Right hindlimb (tissue), 1 donor: ENCODE measurements at places on chromosomes 12 and 14.

DNA sequence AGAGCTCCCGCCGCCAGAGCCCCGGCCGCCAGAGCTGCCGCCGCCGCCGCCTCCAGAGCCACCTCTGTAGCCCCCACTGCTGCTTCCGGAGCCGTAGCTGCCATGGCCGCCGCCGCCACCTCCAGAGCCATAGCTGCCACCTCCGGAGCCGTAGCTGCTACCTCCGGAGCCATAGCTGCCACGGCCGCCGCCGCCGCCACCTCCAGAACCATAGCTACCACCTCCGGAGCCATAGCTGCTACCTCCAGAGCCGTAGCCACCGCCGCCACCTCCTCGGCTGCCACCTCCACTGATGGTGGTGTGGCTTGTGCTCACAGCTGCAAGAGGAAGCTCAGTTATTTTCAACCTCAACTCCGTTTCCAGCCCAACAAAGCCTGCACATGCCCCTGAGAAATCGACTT is 4.9 kb downstream of the KRT1 start:
- no peak for DNase-seq

- no peak for DNase-seq
Observed at GRCh38 chr14:94494085-94494484, 15.2 kb downstream of the SERPINA12 start.

DNA sequence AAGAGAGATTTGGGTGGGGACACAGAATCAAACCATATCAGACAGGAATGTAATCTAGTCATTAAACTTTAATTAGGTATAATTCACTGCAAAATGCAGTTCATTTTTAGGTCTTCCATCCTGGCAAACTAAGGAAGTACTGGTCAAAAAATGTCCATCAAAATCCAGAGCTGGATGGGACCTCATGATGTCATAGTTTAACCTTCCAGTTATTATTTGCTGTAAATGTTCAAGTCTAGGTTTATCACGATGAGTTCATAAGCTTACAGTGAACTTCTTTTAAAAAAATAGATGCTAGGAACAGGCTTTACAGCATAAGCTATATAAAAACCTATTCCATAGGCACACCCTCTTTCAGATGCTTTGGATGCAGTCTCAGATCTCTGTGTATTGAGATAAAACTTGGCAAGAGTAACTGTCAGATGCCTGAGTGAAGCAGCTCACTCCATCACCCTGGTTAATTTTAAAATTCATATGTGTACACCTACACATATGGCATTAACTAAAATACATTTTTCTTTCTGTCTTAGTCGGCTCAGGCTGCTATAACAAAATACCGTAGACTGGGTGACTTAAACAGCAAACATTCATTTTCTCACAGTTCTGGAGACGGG is 7.9 kb downstream of the SSPN start:
- no peak for DNase-seq

- DNase-seq, result peak; percentile 85
Observed at GRCh38 chr12:42237052-42237852, 796 bp downstream of the YAF2 start.

GRCh38 chr12:89151536-89151935 is 200.8 kb downstream of the DUSP6 start:
- DNase-seq, result no peak

DNA sequence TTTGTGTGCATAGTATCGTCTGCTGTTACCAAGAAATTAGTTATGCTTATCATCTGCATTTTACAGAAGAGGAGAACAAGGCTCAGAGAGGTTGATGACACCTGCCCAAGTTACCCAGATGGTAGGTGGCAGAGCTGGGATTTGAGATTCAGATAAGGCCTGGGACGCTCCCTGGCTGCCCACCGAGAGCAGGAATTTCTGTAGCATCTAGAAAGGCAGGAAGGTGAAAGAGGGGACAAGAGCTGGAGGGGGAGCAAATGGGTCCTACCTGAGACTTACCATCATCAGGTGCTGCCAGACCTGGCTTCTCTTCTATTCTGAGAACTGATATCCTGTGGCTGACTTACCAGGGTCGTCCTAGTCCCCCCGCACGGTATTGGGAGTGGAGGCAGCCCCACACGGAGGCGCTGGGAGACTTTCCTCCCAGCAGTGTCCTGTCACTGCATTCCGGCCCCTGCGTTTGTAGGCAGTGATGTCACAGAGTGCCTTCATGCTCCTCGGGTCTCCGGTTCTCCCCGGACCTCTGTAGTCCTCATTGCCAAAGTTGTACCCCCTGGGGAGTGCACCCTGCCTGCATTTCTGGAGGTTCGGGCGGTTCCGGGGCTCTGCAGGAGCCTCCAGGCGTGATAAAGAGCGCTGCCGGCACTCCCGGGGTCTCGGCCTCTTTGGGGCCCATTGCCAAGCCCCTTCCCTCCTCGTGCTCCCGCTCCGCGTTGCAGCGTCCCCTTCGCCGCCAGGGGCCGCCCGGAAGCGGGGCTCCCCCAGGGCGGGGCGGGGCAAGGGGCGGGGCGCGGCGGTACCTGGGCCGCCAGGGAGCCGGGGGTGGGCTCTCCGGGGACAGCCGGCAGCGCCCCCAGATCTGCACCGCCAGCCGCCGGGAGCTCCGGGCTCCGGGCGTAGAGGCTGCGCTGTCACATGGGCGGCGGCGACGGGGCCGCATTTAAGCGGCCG is at the start of gene CABP1:
CABP1 (plus strand) TSS at position 856 of the 951 bp plus-strand sequence; CDS start at position 916, 60 bp downstream.
- DNase-seq, result no peak

- DNase-seq, result no peak
Observed at GRCh38 chr12:27541031-27541719, 17.2 kb downstream of the PPFIBP1 start.

DNA sequence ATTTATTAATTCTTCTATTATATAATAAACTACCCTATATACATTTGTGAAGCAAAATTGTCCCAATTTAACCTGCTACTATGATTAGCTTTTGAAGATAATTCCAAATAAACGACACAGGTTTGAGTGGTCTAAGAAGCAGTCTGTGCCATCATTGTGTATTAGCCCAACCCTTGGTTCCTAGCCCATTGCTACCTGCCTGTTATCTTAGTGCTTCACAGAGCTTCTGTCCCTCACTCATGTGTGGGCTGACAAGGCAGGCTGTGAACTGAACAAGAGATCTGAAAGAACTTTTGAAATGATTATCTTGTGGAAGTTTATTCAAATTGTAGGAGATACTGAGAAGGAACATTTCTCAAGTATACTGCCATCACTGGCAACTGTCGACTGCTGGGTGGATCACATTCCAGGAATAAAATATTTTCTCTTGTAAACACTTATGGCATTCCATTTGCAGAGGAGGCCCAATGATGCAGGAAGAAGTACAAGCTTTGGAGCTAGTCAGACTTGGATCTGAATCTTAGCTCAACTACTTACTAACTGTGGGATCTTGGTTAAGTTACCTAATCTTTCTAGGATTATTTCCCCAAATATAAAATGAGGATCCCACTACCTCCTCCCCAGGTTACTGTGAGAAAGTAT is 7.8 kb upstream of the MTERF2 start:
- no peak for DNase-seq

DNA sequence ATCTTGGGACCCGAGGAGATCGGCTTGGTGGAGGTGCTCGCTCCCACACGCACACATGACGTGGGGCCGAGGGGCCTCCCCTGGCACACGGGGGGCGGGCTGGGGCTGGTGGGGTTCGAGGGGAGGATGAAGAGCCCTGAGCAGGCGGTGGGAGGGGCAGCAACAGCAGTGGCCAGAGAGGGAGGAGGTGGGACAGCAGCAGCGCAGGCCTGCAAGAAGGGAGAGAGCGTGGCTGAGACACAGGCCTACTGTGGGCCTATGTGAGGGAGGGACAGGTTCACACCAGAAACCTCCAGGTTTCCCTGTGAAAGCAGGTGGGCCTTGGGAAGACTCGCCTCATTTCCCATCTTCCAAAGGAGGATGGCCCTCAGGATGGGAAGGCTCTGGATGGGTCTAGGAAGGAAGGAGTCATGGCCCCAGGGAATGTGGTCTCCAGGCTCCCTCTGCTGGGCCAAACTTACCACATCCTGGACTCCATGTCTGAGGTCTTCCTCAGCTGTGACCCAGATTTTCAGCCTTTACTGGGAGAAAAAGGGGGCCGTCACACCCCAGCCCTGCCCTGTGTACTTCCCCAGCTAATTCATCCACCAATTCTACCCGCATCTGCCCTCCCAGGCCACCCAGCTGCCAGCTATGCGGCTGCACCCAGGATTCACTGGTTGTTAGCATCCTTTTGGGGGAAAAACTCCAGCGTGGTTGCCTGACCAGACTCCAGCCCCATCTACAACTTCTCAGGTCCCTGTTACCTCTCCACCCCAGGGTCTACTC is 2.8 kb downstream of the PIANP start:
- DNase-seq, result no peak

- peak; percentile 27 for DNase-seq
Observed at GRCh38 chr12:102879144-102879763, 37.8 kb downstream of the PAH start.

DNA sequence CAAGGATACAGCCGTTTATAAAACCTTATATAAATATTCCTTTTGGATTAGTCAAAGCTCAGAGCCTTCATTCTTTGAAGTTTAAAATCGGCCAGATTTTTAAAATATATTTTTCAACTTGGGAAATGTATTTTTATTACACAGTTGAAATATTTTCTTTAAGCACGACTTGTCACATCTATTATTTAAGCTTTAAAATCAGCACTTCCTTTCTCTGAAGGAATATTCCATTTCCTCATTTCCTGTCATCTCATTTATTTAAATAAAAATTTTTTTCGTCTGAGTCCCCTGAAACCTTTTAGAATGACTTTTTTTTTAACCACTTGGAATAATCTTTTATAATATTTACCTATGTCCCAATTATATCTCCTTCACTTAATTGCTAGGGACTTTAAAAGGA is 107.5 kb upstream of the PDE3A start:
- DNase-seq, result no peak

GRCh38 chr14:34592623-34593022 is 37.3 kb downstream of the SNX6 start:
- no peak for DNase-seq

GRCh38 chr12:49055978-49056754 is 4.4 kb downstream of the KMT2D start:
- peak; percentile 67 for DNase-seq

DNA sequence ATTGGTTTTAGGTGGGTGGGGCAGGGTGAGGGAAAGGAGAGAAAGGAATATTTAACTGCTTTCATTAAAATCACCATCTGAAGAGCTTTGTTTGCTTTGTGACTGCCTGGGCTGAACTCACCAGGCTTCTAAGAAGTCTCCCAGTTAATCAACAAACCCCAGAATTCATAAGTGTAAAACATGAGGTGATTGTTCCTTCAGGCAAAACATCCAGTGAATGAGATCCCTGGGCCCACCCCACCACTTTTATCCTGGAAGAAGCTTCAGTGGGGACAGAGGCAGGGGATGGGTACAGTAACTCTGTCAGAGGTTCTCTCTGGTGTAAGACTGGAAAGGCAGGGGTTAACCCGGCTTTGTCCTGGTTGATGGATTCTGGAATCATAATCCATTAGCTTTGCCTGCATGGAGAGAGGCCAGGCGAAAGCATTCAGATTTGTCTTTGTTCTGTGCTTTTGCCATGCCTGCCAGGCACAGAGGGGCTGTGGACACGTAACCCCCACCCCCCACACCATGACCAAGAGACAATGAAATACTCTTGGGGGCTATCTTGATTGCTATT is 16.7 kb downstream of the PDE1B start:
- DNase-seq, result no peak

DNA sequence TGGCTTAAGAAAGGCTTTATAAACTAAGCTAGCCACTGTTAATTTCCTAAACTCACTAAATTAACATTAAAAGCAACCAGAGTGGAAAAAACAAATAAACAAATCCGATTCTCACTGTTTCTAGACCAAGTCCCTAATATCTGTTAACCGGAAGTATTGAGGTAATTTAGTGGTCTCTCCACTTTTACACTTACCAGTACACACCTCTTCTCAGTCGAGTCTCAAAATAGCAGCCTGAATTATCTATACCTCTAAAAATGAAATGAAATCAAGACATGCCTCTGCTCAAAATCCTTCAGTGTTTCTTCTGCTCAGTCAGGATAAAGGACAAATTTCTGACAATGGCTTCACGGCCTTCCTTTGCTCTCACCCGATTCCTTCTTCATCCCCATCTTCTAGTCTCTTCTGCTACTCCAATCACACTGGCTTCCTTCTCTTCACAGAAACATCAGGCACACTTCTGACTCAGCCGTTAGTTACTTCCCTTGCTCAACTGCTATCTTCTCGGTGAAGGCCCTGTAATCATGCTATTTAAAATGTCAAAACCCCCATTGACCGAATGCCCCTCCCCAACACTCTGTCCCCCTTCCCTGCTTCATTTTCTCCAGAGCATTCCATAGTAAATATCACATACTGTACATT is 161.3 kb downstream of the KITLG start:
- no peak for DNase-seq

- no peak for DNase-seq
Observed at GRCh38 chr12:132170094-132170636, 25.9 kb downstream of the NOC4L start.

DNA sequence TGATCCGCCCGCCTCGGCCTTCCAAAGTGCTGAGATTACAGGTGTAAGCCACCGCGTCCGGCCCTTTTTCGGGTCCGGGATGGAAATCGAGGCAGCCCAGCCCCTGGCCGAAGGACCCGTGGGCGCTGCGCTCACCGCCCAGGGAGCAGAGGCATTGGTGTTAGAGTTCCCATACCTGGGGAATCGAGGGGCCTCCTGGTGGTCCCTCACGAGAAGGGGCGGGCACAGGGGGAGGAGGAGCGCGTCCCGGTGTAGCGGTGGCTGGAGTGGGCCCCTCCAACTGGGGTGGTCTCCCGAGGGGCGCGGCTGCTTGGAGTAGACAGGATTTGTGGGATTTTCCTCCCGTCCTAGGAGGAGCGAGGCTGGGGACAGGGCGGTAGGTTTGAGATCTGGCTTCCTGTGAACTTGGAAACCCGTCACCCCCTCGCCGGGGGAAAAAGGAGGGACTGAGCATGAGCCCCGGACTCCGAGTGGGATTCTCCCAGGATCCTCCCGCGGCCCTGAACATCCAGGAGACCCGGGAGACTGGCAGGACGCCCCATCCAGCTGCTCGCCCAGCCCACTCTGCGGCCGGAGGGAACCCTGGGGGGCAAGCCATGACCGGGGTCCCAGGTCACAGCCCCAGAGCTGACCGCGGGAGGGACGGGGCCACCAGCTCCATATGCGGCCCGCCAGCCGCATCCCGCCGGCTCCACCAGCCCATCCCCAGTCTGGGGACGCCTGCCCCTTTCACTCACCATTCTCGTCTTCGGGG is 70.9 kb downstream of the ASCL4 start:
- no peak for DNase-seq

- no peak for DNase-seq
Observed at GRCh38 chr14:54935958-54936357, 33.3 kb upstream of the GCH1 start.
